ENCODE measurements at places on chromosomes 2 and 18.

- no peak for DNase-seq
Measured at GRCh38 chr18:48215876-48216638, 193.1 kb downstream of the ZBTB7C start.

DNA sequence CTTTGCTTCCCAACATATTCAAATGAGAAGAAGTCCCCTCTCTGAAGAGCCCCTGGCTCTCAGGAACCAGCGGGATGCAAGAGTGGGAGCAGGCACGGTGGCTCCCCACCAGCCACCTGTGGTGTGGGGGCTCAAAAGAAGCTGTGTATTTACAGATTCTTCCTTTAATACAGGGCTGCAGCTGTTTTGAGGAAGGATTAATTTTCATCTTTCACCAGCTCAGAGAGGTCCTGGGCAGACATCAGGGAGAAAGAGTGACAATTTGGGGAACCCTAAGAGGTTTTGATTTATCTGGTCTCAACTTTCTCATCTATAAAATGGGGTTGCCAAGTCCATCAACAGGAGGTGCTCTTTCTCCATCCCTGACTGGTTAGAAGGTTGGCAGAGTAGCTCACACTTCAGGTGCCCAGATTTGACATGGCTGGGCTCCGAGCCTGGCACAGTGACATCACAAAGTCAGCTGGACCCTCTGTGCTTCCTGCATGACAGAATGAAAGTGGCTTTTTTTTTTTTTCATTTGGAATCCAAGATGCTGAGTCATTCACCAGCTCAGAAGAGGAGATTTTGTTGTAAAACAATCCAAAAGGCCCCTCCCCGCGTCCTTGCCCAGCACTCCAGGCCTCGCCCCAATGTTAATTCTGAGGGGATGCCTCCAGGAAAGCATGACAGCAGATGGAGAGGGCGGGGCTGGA lies 15.5 kb upstream of the SIX2 start:
- no peak for DNase-seq

DNA sequence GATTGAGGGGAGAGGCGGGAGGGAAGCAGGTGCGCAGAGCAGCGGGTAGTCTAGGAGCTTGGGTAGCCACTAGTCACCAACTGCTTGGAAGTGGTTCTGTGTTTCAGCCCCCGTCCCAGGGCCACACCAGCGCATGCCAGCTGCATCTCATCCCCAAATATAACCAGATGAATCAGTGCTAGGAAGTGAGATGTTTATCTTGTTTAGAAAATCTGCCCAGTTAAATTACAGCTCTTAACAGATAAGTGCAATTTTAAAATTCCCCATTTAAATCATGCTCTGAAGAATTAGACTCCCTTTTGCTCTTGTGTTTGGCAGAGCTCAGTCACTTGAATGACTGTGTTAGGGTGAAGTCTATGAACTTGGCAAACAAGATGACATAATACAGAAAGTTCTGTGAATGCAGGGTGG lies 193.8 kb downstream of the SEPTIN10 start:
- DNase-seq = no peak

DNA sequence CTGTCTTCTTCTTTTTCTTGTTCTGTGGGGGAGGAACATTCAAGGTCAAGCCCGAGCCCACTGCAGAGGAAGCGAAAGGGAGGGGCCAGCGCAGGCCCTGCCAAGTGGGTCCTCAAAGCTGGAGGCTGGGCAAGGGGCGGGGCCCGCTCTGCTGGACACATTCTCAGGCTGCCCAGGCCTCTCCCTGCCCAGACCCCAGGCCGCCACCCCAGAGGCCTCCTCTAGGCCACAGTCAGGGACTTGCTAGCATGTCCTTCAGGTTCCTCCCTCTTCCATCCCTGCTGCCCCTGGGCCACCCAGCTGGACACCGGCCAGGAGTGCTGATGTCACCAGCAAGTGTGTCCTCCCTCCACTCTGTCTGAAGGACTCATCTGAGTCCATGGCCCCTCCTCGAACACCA lies 44.1 kb downstream of the KIF1A start:
- DNase-seq = no peak

GRCh38 chr2:167127135-167127534 lies 238.9 kb downstream of the XIRP2 start:
- DNase-seq = no peak

GRCh38 chr2:69275490-69275889 lies 111.5 kb downstream of the GFPT1 start:
- DNase-seq = no peak

- DNase-seq = no peak
Measured at GRCh38 chr2:189533288-189534035, 47.1 kb downstream of the SLC40A1 start.

- DNase-seq = no peak
Measured at GRCh38 chr2:8000870-8001269, 681.0 kb upstream of the ID2 start.

- no peak for DNase-seq
Measured at GRCh38 chr2:208573569-208573968, 167.0 kb downstream of the PTH2R start.

Measured in GM12892 (cell line).